Right renal pelvis (tissue), 4 donors: ENCODE measurements at places on chromosomes 12 and 14. TPM values are rescaled to one million over a fixed set of nuclear protein-coding genes. Genes with fewer than 3 reads are reported as not detected.

The ALDH2 gene
- 103 TPM for polyA plus RNA-seq

The MSI1 gene
- 17.7 TPM for polyA plus RNA-seq

The INHBE gene
- polyA plus RNA-seq = 0.49 TPM

The GPR132 gene
- 0.70 TPM for polyA plus RNA-seq

The PLEKHG7 gene
- polyA plus RNA-seq = 0.48 TPM

The NGB gene
- polyA plus RNA-seq = not detected

The CACNA1C gene
- polyA plus RNA-seq = 7.6 TPM

The HOXC11 gene
- polyA plus RNA-seq = 4.3 TPM

The APAF1 gene
- 36.5 TPM for polyA plus RNA-seq

The DGKA gene
- 23.4 TPM for polyA plus RNA-seq

The MFAP5 gene
- 3.3 TPM for polyA plus RNA-seq

The TAS2R10 gene
- 1.1 TPM for polyA plus RNA-seq

The POTEM gene
- polyA plus RNA-seq = not detected

The SPX gene
- 21.4 TPM for polyA plus RNA-seq
